Activated CD4-positive, alpha-beta T cell treated with anti-CD3 and anti-CD28 coated beads for 4 hours (primary cell): ENCODE measurements at places on chromosomes 1 and 21.

DNA sequence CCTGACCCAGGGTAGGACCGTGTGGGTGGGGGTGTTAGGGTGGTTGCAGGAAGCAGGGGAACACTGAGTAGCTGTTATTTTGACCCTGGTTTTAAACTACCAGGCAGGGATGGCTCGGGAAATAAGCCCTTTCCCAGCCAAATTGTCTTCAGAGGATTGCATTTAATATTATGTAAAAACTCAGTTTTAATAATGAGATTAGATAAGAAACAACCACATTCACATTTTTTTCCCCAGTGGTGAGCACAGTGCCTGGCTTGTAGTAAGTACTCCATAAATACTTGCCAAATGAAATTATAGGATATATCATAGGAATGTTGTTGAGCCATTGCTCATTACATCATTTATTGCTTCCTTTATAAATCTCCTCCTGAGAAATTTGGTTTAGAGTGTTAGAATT lies 3.1 kb upstream of the ACP6 start:
- DNase-seq = no peak

DNA sequence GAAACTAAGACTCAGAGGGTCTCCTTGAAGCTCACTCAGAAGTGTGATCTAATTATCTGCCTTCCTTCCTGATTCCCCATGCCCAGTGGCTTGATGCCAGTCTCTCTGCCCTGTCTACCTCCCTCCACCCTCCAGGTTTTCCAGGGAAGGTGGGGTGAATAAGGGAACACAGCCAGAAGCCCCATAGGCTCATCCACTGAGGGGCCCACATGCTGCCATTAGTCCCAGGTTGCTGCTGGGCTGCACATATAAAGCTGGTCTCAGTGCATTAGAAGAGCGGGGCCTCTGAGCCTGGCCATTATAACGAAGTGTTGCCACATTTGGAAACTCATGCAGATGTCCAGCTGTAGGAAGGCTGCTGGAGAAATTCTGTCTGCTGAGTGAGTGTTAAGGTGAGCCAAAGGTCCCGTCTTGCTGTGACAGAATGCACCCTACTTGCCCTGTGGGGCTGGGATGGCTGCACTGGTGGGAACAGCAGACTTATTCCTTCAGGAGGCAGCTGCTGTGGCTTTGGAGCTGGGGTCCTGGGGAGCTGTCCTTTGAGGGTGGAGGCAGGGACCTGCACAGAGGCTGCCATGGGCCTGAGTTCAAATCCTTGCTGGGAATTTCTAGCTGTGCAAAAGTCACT lies 2.9 kb downstream of the ADORA1 start:
- no peak for DNase-seq

GRCh38 chr1:118136187-118136941 lies 48.7 kb downstream of the SPAG17 start:
- no peak for DNase-seq

DNA sequence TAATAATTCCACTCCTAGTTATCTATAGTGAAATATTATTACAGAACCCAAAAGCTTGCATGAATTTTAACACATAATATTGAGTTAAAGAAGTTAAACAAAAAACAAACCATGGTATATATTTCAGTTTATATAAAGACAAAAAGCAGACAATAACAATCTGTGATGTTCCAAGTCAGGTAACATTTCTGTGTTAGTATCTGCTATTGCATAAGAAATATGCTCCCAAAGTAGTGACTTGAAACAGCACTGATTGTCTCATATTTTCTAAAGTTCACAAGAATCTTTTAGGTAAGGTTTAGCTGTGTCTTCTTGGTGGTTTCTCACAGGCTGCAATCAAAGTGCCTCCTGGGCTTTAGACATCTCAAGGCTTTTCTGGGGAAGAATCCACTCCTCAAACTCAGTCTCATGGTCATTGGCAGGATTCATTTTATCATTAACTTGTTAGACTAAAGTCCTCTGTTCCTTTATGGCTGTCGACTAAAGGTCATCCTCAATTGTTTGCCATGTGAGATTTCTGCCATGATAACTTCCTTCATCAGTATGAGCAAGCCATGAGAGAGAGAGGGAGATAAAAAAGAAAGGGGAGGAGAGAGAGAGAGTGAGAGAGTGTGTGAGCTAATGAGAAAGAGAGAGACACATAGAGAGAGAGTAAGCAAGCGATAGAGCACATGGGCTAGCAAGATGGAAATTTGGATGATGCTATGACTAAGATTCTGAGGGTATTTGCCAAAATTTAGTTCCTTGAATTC lies 19.9 kb downstream of the GBP1 start:
- no peak for DNase-seq

DNA sequence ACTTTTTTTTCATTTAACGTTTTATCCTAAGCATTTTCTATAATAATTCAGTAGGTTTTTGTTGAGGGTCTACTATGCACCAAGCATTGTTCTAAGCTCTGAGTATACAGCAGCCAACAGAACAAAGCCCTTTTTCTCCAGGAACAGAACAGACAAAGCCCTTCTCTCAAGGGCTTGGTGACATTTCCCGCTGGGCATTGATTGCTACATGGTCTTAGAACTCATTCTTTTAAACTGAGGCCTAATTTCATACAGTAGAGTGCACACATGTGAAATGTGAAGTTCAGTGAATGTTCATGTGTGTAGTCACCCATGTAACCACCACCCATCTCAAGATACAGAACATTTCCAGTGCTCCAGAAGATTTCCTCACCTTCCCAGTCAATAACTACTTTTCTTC lies 15.2 kb upstream of the PDIK1L start:
- no peak for DNase-seq

GRCh38 chr1:81455481-81455880 lies 345.3 kb upstream of the ADGRL2 start:
- DNase-seq = no peak

DNA sequence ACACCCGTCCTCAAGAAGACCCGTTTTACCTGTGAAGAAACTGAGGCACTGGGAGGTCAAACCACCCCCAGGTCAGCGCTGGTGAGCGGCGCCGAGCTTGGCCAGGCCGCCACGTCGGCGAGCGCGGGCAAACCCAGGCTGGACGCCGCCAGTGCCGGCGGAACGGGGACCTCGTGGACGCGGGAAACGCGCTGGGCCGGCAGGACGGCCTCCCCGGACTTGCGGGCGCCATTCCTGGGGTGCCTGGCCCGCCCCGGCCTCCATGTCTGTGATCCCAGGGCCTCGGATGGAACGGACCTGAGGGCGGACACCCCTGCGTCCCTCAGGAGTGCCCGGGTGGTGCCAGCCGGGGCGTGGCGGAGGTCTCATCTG lies 764 bp upstream of the SUMO3 start:
- DNase-seq = no peak

GRCh38 chr1:247172996-247173395 lies 1.2 kb upstream of the ZNF124 start:
- no peak for DNase-seq

GRCh38 chr1:57376041-57376440 lies 47.8 kb downstream of the DAB1 start:
- DNase-seq = no peak

DNA sequence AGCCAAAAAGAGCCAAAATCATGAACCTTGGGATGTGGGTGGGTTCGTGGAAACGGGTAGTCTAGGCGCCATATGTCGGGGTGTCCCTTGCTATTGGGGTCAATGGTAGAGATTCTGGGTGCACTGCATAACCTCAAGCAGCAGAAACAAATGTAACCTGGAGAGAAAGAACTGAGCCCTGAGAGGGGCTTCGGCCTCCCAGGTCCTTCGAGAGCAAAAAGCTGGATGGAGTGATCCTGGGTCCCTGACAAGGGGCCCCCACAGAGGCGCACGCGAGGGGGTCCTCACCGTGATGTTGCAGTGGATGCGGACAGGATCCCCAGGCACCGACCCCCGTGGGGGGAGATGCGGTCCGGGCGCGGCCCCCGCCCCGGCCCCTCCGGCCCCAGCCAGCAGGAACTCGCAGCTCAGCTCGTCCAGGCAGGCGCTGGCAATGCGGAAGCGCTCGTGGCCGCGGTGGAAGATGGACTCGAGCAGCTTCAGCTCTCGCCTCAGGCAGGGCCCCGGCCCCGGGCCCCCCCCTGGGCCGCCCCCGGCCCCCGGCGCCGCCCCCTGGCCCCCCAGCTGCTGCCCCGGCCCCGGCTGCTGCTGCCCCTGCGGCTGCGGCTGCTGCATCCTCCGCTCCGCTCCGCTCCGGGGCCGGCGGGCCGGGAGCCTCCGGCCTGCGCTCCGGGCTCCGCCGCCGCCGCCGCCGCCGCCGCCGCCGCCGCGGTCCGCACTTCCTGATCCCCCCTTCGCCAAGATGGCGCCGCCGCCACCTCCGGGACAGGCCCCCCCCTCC lies at the start of gene UBE2Q1:
TSS of gene UBE2Q1 (minus strand) at position 724 of the 781 bp plus-strand sequence. CDS start at position 615, 109 bp downstream.
- DNase-seq = peak; percentile 14

DNA sequence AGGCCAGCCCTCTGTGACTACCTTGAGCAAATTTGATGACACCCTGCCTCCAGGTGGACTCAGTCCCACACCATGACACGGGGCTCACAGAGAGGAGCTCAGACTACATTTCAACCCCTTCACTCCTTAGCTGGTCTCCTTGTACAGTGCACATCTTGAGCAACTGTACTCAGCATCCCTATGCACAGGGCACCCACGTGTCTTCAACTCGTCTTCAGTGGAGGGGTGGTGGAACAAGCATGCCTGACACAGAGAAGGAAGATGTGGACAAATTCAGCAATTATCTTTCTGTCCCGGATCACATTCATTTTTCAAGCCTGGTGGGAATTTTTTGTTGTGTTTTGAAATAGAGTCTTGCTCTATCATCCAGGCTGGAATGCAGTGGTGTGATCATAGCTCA lies 213.7 kb downstream of the KAZN start:
- no peak for DNase-seq

- DNase-seq = no peak
These were observed 690.5 kb upstream of the NR5A2 start for GRCh38 chr1:199336745-199337640.

- no peak for DNase-seq
These were observed 9.6 kb upstream of the PLA2G4A start for GRCh38 chr1:186819126-186819525.
